Dorsolateral prefrontal cortex (tissue), 122 donors: ENCODE measurements at places on chromosomes 1 and 21.

DNA sequence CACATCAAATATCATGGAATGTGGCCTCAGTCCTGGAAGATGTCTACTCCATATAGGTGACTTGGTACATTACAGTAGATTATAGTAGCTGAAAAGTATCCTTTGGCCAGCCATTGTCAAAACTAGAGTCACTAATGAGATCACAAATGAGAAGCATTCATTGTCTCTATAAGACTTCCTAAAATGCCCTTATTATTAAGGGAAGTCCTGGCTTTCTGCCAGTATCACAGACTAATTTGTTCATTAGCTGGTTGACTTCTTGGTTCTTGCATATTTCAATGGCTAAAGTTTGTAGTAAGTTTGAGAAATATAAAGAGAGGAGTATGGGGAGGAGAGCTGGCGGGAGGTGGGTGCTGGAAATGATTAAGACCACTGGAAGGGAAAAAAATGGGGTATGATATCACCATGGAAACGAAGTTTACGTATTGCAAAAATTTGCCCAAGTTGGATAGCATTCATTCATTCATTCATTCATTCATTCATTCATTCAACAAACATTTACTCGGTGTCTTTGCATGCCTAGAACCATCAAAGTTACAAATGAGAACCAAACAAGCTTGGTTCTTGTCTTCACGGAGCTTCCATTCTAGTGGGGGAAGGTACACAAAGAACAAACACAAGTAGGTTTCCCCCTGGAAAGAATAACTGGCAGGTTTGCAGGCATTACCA is 11.7 kb upstream of the B3GALNT2 start:
- DNase-seq = no peak

DNA sequence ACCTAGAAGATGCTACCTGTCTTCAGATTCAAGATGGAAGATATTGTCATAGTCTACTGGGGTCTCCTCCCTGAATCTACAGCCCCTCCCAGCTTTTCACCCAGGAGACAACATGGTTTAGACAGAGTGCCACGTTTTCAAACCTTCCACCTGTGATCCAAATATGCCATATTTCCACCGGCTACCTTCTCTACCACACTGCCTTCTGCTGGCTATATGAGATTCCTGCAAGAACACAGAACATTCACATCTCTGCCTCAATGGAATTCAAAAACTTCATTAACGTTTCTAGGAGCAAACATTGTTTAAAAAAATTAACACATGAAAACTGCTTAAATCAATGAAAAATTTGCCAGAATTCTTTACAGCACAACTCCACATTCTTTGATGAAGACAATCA is 12.9 kb upstream of the LELP1 start:
- DNase-seq = no peak

- no peak for DNase-seq
Observed at GRCh38 chr1:213286235-213286634, 235.2 kb downstream of the RPS6KC1 start.

GRCh38 chr1:207810173-207810572 is 58.3 kb downstream of the CD46 start:
- no peak for DNase-seq

DNA sequence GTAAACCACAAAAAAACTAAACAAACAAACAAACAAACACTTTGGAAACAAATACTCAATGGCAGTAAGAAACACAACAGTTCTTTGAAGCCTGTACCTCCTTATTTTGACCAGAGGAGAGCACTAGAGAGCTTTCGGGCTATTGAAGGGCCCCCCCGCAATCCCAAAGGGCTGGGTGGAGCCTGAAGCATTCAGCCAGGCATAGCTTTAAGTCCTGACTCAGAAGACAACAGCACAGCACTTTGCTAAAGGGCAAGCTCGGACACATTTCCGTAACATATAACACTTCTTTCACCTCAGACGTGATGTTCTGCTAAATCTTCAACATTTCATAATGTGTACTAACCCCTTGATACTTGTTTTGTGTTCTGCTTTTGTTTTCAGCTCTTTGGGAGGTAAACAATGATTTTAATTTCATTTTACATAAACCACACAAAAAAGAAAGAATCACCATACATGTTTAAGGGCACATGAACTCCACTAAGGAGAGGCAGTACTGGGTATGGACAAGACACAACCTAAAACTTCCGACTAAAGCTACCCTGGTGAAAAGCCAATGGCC is 9.7 kb upstream of the SHCBP1L start:
- peak; percentile 61 for DNase-seq

DNA sequence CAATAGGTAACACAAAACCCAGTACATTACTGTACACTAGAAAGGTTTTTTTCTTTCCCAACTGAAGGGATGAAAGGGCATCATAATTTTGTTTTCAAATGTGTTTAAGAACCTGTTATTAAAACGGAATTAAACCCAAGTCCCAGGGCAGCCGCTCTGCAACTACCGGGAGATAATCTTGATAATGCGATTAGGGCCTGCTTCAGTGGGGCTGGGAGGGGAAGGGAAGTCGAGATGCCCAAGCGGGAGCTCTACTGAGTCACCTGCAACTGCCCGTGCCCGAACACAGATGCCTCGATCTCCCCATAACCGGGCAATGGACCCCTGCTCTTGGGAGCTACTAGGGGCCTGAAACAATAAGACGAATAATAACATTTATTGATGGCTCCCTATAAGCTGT is 61.4 kb downstream of the KAZN start:
- no peak for DNase-seq

- DNase-seq = no peak
Observed at GRCh38 chr1:58710190-58711085, 10.6 kb upstream of the MYSM1 start.

DNA sequence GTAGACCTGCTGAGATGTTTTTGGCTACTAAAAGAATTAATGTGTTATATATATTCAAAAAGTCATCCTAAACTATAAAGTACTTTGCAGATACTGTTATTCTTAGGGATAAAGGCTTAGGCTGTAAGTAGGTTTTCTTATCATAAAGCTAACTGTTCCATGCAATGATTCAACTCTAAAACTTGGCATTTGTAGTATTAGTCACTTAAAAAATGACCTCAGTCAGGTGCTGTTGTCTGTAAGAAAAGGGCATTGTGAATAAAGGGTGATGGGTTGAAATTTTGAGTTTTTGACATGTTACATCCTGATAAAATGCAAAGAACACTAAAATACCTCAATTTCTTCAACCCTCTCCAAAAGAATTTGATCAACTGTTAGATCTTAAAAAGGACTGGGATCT is 32.9 kb downstream of the ADCY10 start:
- DNase-seq = no peak
